ENCODE measurements at places on chromosomes 3 and 15.

GRCh38 chr3:122052968-122053367, 2.2 kb upstream of the CD86 start:
- DNase-seq: no peak

GRCh38 chr3:38811822-38812221, 4.2 kb downstream of the SCN10A start:
- no peak for DNase-seq

- no peak for DNase-seq
Observed at GRCh38 chr3:170033489-170033888, 4.3 kb upstream of the GPR160 start.

DNA sequence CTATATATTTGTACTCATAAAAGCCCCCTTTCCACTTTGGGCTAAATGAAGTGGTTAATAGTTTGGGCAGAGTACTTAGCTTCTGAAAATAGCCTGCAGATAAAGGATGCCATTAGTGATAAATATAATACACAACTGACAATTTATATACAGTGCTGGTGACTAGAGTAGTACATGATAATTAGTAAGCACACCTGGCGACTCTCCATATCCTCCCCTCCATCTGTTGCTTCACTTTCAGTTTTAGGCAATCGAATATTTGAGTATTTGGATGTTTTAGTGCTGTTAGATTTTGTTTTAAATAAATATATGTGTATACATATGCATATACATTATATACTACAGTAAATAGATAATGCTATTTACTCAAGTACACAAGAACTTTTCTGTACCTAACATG, 35.9 kb upstream of the CHMP2B start:
- no peak for DNase-seq

DNA sequence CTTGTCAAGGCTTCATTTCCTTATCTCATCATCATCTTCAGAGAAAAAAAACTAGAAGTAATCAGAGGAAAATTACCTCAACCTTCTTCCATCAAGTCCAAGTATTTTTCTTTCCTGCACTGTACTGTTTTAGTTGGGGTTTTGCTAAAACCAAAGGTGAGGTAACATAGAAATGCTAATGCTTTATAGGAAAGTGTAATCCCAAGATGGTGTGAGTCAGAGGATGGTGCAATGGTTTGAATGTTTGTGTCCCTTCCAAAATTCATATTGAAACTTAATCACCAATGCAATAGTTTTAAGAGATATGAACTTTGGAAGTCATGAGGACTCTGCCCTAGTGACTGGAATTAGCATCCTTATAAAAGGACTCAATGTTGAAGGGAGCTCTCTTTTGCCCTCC, 79.5 kb downstream of the KBTBD8 start:
- no peak for DNase-seq

- DNase-seq: no peak
Observed at GRCh38 chr15:88661041-88661700, 22.4 kb downstream of the ISG20 start.

GRCh38 chr3:139933766-139934165, 1.2 kb upstream of the CLSTN2 start:
- DNase-seq: no peak

DNA sequence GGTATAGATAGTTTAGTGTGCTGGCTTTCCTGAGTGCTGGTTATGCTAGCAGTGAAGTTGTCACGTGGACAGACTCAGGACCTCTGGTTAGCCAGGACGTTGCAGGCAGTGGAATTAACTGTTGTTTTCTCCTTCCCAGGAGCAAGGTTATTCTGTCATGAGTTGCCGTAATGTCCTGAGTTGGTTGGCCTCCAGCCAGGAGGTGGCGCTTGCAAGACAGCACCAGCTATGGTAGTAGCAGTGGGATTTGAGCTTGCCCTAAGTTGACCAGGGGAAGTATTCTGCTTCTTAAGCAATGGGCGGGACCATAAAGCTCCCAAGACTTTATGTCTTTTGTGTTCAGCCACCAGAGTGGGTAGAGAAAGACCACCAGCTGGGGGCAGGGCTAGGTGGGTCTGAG, 240.7 kb upstream of the DNAJC19 start:
- DNase-seq: no peak

DNA sequence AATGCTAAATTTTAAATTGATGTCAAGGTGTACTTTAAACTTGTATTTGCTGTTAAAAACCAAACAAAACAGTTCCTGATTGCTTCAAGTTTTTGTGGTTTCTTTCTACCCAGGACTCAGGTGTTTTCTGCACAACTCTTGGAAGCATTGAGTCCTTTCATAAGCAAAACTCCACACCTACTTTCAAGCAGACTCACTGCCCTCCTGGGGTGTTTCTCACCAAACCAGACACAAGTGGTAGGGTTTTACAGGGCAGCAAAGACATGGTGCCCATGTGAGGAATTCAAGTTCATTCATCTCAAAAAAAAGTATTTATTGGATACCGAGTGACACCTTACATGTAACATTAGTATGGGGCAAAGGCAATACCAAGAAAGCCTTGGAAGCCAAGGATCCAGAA, 146.7 kb upstream of the BNIP2 start:
- DNase-seq: no peak

DNA sequence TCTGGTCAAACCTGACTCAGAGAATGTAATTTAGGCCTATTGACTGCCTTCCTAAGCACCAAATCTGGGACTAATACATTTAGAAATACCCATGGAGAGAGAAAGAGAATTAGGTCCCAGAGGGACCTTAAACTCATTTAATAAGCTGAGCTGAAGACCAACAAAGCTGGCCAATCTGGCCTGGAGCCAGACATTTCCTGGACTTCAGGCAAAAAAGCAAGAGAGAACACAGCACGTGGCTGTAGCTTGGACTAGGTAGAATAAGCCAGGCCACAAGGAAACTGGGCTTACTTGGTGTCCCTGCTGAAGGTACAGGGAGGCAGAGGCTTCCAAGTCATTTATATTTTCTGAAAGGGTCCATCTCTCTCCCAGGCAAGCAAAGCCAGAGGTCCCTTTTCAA, 88.1 kb downstream of the RTP4 start:
- no peak for DNase-seq

DNA sequence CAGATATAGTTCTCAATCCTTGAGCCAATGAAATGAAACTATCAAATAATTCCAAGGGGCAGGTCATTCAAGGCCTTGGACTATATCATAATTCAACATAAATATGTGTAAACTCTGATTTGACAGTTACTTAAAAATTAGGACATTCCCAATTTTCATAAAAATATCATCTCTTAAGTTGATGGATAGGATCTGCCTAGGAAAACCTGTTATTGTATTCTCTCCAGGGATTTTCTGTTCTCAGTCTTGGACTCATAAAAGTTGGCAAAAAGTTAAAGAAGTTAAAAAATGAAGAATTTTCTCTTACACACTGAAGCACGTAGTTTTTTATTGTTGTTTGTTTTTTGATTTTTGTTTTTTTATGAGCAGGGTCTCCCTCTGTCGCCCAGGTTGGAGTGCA, 109.0 kb downstream of the TP63 start:
- no peak for DNase-seq

GRCh38 chr3:124410471-124410870, 319.8 kb upstream of the UMPS start:
- no peak for DNase-seq

DNA sequence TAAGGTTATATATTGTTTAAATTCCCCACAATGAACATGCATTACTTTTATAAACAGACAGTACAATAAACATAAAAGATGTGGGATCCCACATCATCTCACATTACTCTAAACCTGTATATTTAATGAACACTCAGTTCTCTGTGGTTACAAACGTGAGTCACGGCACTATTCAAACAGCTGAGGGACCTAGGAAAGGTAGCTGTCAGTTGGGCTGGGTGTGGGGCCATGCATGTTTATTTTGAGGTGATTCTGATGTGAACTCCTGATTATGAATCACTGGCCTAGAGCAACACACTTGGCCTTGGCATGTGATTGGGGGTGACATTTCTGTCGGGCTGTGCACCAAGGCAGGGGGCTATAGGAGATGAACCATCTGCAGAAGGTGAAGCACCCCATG, 147.6 kb upstream of the HACD2 start:
- no peak for DNase-seq

GRCh38 chr3:33758864-33759263, 39.6 kb upstream of the PDCD6IP start:
- DNase-seq: no peak

DNA sequence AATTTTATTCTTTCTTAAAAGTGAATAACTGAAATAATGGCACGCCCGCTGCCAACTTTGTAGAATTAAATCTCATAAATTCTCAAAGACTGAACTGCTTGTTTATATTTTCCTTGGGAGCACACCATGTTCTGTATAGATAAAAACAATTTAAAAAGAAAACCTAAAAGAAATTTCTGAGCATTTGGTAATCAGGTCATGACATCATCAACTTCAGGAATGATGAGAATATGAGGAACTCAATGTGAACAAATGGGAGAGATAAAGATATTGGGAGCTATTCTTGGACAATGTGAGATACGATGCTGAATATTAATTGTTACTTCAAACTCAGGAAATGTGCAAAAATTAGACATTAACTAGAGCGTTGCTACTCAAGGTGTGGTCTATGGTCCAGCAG, 10.0 kb upstream of the VGLL3 start:
- no peak for DNase-seq

GRCh38 chr15:39455471-39455991, 125.3 kb upstream of the THBS1 start:
- no peak for DNase-seq

Data from stimulated activated CD4-positive, alpha-beta T cell treated with anti-CD3 and anti-CD28 coated beads, Interleukin-1b, Interleukin-23, amount 100 ng/mL, for 24 hours (primary cell).